Activated T-helper 1 cell treated with anti-CD3 and anti-CD28 coated beads, Interleukin-12 subunit alpha, Interleukin-12 subunit beta, Interleukin-2, Interleukin-4 antibody, amounts not matched to agents 30 ng/mL and 10 ng/mL and 1 ng/mL, durations not matched to agents 14 hours and 24 hours and 36 hours (primary cell): ENCODE measurements at places on chromosomes 6 and 20.

DNA sequence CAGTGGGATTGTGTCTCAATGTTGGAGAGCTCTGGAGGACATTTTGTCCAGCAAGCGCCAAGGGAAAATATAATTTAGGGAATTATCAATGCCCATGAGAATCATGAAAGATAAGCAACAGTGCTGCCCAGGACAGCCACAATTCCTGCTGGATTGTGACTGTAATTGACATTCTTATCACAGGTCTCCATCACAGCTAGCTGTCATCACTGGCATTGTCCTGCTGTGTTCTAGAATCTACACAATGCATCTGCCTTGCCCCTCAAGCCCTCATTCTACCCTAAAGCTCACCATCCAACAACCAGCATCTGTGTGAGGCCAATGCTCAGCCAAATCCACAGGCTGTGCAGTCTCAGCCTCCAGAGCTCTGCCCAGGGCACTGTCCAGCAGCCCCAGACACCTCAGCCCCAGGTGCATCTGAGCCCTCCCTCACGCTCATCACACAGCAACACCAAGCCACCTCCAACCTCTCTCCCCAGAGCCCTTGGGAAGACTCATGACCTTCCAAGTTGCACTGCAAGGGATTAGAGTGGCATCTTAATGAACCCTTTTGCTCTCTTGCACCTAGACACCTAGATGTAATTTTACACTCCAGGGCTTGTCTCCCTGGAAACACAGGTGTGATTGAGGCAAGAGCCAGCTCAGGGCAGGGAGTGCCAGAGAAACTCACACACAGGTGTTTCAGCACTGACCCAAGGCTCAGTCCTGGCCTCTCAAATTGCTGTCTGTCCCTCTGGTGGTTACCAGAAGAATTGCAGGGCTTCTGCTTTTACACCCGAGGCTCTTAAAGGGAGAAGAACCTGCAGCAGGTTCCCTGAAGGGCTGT lies 85.2 kb upstream of the PHACTR3 start:
- no peak for DNase-seq

GRCh38 chr20:25269833-25270170 lies 21.9 kb downstream of the PYGB start:
- DNase-seq, result no peak

DNA sequence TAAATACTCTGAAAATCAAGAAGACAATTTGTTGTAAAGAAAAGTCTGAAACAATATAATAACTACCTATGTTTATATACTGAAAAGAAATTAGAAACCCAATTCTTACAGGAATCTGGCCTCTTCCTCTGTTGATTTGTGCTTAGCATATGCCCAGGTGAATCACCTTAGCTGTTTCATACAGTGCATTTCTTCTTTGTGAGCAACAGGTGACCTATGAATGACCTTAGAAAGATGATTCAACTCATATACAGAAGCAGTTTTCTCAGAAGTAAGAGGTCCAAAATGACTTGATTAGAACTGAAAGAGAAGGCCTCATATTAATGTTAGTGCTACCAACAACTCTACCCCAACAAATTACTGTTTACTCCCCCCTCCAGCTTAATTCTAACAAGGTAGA lies 419.5 kb upstream of the ID4 start:
- DNase-seq, result no peak

DNA sequence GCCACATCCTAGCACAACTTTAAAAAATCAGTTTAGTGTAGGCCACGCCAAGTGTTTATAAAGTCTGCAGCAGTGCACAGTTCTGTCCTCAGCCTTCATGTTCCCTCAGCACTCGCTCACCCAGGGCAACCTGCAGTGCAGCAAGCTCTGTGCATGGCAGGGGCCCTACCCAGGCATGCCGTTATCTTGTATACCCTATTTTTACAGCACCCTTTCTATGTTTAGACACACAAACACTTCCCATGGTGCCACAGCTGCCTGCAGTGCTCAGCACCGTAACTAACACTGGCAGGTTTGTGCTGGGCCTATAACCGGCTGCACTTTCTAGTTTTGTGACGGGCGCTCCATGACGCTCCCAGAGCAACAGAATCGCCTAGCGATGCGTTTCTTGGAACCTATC lies 43.8 kb downstream of the ZBTB46 start:
- DNase-seq, result no peak

GRCh38 chr6:139940741-139941729 lies 566.6 kb upstream of the CITED2 start:
- no peak for DNase-seq

GRCh38 chr20:59164686-59165391 lies 1.2 kb downstream of the ZNF831 start:
- no peak for DNase-seq

DNA sequence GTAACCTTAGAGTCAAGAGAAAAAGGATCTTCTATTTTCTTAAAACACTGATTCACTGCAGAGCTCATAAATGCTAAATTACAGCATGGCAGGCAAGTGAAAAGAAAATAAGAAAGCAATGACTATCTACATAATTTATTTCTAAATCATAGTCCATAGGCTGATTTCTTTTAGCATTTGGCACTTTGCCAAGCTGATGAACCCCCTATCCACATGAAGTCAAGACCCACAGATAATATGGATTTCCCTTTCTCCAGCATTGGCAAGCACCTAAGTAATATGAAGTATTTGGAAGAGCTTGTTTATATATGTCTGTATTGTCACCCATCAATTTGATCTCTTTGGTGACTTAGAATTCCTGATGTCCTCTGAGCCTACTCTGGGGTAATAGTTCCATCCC lies 47.9 kb upstream of the MRAP2 start:
- no peak for DNase-seq

DNA sequence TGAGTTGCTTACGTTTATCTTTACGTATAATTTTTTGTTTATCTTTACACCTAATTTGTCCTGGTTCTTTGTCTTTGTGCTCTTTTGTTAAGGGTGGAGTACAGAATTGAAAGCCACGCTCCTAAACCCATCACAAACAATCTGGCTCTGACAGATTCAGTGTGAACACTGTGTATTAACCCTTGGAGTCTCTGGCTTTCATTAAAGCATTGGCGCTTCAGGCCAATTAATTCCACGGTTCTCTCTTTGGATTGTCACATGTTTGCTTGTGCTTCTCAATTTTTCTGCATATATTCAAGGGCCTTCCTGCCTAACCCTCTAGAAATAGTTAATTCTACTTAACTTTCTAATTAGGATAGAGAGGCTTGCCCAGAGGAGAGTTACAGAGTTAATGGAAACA lies 38.6 kb downstream of the NKX2-4 start:
- no peak for DNase-seq

DNA sequence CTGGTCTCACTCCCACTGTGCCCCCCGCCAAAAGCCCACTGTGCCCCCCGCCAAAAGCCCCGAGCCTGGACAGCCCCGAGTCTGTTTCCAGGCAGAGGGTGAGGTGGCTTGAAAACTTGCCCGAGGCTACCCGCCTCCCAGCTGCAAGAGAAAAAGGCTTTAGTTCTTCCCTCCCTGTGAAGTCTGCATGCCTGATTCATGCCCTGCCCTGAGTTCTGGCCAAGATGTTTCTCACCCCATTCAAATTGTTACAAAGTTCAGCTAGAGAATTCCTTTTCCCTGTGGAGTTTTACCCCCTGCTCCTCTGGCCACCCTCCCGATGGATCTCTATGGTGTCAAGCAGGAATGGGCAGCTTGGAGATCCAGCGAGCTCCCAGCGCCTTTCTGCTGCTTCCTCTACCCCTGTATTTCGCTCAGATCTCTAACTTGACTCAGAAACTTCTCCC lies 298.8 kb upstream of the MAP3K7 start:
- no peak for DNase-seq

GRCh38 chr6:90770778-90771177 lies 183.9 kb upstream of the MAP3K7 start:
- DNase-seq, result no peak

GRCh38 chr20:63064745-63065711 lies 58.3 kb upstream of the BHLHE23 start:
- DNase-seq, result no peak
